Activated T-helper 1 cell treated with anti-CD3 and anti-CD28 coated beads, Interleukin-12 subunit alpha, Interleukin-12 subunit beta, Interleukin-2, Interleukin-4 antibody, amounts not matched to agents 30 ng/mL and 10 ng/mL and 1 ng/mL, durations not matched to agents 14 hours and 24 hours and 36 hours (primary cell): ENCODE measurements at places on chromosomes 6 and 20.

DNA sequence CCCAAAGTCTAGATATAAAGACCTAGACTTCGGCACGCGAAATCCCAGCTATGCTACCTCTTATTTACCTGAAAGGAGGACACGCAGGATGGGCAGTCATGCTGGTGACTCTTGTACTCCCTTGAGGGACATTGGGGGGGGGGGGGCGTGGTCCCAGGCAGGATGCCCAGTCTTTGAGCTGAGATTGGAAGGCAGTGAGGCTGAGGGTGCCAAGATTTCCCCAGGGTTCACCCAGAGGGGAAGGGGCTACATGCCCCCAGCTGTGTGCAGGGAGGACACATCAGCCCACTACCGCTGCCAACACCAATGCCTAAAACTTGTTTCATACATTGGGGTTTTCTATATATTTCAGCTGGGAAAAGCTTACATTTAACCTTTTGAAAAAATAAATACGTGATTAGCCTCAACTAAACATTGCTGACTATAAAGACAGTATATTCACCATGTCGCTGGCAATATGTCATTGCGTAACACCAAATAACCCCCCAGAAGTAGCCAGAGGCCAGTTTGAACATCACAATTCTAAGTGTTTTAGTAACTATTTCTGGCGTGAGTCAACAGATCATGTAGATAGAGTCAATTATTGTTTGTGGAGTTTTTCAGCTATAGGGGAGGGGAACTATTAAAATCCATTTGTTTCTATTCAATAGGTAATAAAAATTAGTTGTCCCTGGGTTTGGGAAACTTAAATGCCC is 21.6 kb downstream of the MGME1 start:
- DNase-seq = no peak

DNA sequence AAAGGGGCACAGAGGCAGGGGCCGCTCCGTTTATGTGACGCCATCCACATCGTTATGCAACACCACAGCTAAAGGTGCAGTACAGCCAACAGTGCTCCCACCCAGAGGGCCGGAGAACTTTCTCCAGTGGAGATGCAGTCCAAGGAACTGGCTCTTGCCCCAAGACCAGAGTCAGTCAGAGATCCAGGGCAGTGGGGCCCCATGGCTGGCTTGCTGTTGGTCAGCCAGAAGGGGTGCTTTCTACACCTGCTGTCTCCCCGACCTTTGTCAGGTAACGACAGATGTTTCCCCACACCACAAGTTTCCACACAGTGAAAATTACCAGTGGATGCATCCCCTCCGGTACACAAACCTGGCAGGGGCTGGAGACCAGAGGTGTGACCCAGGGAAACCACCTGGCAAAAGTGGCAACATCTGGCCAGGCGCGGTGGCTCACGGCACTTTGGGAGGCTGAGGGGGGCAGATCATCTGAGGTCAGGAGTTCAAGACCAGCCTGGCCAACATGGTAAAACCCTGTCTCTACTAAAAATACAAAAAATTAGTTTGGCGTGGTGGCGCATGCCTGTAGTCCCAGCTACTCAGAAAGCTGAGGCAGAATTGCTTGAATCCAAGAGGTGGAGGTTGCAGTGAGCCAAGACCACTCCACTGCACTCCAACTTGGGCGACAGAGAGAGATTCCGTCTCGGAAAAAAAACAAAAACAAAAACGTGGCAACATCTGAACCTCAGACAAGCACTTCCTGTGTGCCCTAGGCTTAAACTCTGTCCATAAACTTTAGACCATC is 34.9 kb downstream of the UBE2V1 start:
- no peak for DNase-seq

GRCh38 chr6:112579601-112580000 is 232.5 kb downstream of the RFPL4B start:
- DNase-seq = no peak

DNA sequence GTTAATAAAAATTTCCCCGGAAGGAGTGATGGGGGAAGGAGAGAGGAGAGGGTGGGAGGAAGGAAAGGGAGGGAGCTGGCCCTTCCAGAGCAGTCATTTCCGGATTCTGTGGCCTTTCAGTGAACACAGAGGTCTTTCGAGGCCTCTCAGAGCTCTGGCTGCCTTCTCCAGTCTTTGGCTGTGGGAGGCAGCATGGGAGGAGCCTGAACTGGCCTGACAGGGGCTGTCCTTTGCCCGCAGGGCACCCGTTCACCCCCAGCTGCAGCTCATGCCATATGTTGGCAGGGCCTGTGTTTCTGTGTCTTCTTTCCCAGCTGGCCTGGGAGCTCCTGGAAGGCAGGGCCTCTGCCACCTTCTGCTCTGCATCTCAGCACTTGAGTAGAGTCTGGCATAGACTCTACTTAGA is 95.5 kb downstream of the PPP1R14C start:
- DNase-seq = no peak

DNA sequence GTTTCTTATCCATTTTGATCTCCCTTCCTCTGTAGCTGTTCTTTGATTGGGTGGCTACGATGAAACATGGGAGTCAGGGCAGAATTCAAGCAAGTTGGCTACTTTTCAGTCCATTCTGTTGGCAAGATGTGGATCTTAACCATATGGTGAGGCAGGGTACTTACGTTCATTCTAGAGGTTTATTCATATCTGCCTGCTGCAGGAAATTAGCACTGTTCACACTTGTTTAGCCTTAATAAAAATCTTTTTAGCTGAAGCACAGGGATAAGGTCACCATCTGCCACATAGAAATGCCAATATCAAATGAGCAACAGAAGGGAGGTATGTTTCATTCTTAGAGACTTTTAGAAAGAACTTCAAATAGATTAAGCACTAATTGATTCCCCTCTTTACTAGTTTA is 83.9 kb downstream of the GRIK2 start:
- no peak for DNase-seq
